ENCODE measurements at places on chromosomes 13 and 19.
A peak's percentile ranks its signal among the peaks of the same experiment; 100 is the strongest.

- no peaks in the 10 kb centered on the region for H3K36me3 ChIP-seq
- DNase-seq: no peak
- H3K27ac ChIP-seq: no peak overlapping the region
- no peaks in the 10 kb centered on the region for H3K4me1 ChIP-seq
- H3K27me3 ChIP-seq: no peaks in the 10 kb centered on the region
- no peak overlapping the region for H3K4me3 ChIP-seq
Measured at GRCh38 chr19:51749979-51750378, 1.7 kb downstream of the FPR1 start.

DNA sequence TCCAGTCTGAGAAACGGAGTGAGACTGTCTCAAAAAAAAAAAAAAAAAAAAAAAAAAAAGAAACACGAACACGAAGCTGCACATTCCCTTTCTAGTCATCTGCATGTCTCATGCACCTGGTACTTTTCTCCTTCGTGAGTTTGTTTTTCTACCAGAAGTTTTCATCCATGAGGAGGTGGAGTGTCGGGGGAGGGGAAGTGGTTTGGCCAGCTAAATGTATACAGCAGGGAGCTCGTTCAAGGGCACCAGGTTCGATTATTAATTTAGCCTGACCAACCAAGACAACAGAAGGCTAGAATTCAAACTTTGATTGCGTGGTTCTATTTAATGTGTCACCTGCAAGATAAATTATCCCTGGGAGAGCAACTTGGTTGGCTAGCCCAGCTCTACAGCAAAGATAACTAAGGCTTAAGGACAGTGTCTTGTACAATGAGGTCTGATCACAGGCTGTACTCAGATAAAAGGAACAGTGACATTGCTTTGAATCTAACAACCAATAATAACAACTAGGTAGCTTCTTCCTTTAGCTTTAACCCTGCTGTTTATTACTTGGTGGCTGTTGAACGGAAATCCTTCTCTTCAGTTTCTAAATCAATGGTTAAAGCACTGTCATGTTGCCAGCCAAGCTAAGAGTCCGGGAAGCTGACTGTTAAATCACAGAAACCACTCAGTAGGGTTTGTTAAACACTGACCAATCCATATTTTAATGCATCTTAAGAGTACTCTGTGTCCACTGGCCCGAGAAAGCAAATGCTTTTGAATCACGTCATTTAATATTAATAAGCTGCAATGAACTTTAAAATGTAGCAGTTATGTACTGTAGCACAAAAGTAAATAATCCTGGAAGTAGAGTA is 98.4 kb upstream of the STARD13 start:
- no peak overlapping the region for H3K4me3 ChIP-seq
- H3K27me3 ChIP-seq: peaks cover 4% of the 10 kb centered on the region
- no peaks in the 10 kb centered on the region for H3K4me1 ChIP-seq
- no peak for DNase-seq
- H3K36me3 ChIP-seq: no peaks in the 10 kb centered on the region
- H3K27ac ChIP-seq: no peak overlapping the region

GRCh38 chr19:51511353-51511752 is 9.8 kb upstream of the SIGLEC12 start:
- peak; percentile 38 for DNase-seq
- no peak overlapping the region for H3K4me3 ChIP-seq
- H3K36me3 ChIP-seq: no peaks in the 10 kb centered on the region
- peaks cover 6% of the 10 kb centered on the region for H3K4me1 ChIP-seq
- peaks cover 10% of the 10 kb centered on the region for H3K27me3 ChIP-seq

DNA sequence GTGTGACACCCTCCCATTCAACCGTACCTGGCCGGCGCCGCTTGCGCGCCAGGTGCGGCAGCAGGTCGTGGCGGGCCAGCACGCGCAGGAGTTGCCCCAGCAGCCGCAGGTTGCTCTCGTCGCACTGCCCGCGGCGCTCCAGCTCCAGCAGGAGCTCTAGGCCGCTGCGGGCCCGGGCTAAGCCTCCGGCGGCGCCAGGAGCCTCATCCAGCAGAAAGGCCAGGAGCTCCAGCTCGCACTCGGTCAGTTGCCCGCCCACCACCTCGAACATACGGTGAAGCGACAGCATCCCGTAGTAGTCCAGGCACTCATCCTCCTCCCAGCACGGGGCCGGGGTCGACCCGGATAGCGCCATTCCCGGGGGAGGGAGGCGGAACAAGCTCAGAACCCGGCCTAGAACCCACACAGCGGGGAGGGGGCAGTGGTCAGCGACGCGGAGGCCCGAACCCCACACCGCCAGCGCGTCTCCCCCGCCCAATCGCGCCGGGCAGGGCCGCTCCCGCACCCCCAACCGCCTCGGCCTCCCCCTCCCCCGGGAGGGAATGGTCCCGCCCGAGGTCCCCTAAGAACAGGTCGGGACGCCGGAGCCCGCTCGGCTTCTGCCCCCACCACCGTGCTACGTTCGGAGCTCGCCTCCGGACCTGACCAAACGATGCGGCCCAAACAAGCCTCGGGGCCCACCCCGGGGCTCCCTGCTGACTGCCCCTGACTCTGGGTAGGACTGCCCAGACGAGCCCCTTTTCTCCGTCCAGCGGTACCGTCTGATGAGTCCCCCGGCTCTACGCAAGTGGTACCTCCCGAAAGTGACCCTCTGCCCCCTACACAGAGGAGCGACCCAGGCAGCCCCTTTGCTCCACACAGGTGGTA is 591 bp downstream of the DEDD2 start:
- peak overlapping the region; percentile 99 for H3K4me3 ChIP-seq
- H3K4me1 ChIP-seq: peaks cover 61% of the 10 kb centered on the region
- peaks cover 30% of the 10 kb centered on the region for H3K36me3 ChIP-seq
- DNase-seq: peak; percentile 51

DNA sequence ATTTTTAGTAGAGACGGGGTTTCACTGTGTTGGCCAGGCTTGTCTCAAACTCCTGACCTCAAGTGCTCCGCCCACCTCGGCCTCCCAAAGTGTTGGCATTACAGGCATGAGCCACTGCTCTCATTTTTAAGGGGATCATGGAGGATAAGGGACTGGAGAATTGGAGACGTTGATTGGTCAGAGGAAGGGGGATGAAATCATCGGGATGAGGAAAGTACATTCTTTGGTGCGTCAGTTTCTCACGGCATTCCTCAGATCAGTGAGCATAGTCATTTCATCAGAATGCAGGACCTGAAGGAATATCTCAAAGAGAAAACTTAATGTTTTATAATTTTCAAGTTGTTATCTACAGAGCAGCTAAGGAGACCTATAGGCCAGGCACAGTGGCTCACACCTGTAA is 14.0 kb downstream of the ZNF114 start:
- H3K36me3 ChIP-seq: peaks cover 1% of the 10 kb centered on the region
- H3K27ac ChIP-seq: no peak overlapping the region
- no peaks in the 10 kb centered on the region for H3K4me1 ChIP-seq
- no peak for DNase-seq

DNA sequence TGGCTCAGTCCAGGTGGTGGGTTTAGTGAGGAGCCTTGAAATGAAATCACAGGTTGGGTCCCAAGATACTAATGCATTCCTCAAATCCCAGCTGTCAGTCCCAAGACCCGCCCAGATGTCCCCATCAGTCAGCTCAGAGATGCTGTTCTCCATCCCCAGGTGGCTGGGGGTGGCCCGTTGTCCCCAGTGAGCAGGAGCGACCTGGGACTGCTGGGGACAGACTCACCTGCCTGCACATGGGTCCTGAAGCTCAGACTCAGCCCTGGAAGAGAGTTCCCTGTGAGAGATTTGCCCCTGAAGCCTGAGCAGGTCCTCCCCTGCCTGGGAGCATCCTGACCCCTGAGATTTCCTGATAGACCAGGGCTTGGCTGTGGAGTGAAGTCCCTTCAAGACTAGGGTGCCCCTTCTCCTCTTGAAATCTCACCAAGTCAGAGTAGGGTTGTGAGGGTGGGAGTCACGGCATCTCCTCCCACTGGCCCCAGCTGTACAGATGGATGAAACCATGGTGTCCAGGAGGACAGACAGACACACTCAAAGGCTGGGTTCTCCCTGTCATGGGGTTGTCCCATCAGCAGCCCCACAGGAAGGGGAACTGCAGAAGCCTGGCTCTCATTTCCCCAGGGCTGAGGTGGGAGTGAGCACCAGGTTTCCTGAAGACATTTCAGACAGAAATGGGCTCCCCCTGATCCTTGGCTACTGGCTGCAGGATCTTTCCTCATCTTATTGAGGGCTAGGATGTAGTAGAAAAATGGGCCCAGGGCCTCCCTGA is 14.4 kb downstream of the LILRA5 start:
- H3K36me3 ChIP-seq: no peaks in the 10 kb centered on the region
- no peak overlapping the region for H3K27ac ChIP-seq
- H3K4me3 ChIP-seq: no peak overlapping the region
- peaks cover 4% of the 10 kb centered on the region for H3K27me3 ChIP-seq
- no peak for DNase-seq

DNA sequence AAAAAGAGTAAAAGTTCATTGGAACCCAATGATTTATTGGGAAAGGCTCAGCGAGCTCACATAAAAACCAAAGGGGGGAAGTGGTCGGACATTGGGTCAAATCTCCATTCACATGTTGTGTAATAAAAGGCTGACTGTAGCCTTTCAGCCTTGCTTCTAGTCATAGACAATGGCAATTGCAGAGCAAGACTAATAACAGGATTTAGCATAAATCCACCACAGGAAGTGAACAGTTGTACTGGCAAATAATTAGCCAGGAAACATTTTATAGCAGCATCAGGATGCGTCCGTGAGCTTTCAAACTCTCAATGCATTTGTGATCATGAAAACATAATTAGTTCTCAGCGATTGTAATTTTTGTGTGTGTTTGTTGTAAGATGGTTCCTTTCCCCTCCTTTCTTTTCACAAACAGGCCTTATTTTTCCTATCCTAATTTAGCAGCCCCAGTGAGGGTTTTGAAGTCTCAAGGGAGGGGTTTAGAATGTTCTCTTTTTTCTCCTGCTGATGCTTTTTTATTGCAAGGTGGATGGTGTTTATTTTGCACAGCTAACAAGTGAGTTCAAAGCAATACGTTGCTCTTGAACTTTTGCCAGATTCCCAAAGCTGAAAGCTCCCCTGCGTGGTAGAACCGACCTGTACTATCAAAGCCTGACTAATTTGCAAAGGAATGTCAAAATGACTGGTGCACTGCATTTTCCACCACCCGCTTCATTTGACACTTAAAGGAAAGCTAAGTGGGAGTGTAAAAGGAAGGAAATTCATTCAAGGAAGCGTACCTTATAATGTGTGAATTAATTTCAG is 105.6 kb downstream of the SPRY2 start:
- H3K27ac ChIP-seq: no peak overlapping the region
- no peak overlapping the region for H3K4me3 ChIP-seq
- DNase-seq: no peak
- no peaks in the 10 kb centered on the region for H3K36me3 ChIP-seq
- no peaks in the 10 kb centered on the region for H3K27me3 ChIP-seq

GRCh38 chr19:48398102-48398374 is 4.6 kb downstream of the GRIN2D start:
- H3K4me3 ChIP-seq: peak overlapping the region; percentile 82
- H3K27ac ChIP-seq: peak overlapping the region; percentile 81
- peaks cover 40% of the 10 kb centered on the region for H3K4me1 ChIP-seq
- DNase-seq: no peak

GRCh38 chr13:100128373-100128772 is 39.5 kb downstream of the PCCA start:
- H3K36me3 ChIP-seq: peaks cover 3% of the 10 kb centered on the region
- no peak overlapping the region for H3K4me3 ChIP-seq
- DNase-seq: peak; percentile 54
- no peaks in the 10 kb centered on the region for H3K27me3 ChIP-seq
- peaks cover 32% of the 10 kb centered on the region for H3K4me1 ChIP-seq

DNA sequence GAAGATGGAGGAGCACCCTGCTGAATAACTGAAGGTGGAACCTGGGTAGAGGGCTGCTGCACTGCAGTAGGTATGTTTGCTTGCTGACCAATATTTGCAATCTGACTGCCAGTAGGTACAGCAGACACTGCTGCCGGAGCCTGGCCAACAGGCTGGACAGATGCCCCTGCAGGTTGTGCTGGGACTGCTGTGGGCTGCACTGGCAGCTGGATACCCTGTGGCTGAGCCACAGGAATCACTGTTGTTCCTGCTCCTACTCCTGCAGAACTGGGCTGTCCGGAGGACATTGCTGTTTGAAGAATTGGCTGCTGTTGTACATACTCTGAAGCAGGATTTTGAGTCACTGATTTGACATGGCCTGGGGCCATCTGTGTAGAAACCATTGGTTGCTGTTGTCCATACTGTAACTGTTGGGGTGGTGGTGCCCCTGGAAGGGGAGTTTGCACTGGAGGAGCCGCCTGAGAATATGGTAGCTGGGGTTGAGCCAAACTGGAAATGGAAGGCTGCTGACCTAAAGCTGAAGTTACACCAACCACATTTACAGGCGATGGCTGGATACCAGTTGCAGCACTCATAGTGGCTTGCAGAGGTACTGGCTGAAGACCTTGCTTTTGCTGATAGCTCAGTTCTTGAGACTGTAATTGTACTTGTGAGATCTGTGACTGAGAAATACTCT is 2.2 kb downstream of the TSC22D1 start:
- peak; percentile 32 for DNase-seq
- H3K27ac ChIP-seq: no peak overlapping the region
- no peak overlapping the region for H3K4me3 ChIP-seq
- H3K27me3 ChIP-seq: no peaks in the 10 kb centered on the region
- peaks cover 52% of the 10 kb centered on the region for H3K4me1 ChIP-seq
- H3K36me3 ChIP-seq: peaks cover 5% of the 10 kb centered on the region

DNA sequence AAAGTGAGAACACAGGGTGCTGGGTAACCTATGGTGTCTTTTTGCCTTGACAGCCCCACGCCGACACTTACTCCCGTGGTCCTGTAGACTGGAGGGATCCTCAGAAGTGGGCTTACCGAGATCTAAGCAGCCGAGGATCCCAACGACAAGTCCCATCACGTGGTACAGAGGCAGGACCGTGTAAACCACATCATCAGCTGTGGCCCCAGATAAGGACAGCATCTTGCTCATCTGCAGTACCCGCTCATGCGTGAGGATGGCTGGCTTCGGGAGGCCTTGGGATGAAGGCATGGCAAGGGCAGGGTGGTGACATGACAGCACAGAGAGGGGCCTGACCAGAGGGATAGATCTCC is 2.1 kb downstream of the SLC27A5 start:
- H3K27me3 ChIP-seq: no peaks in the 10 kb centered on the region
- no peak overlapping the region for H3K4me3 ChIP-seq
- no peak overlapping the region for H3K27ac ChIP-seq
- H3K36me3 ChIP-seq: peaks cover 16% of the 10 kb centered on the region
- no peak for DNase-seq
- peaks cover 4% of the 10 kb centered on the region for H3K4me1 ChIP-seq
